Activated CD4-positive, alpha-beta memory T cell treated with anti-CD3 and anti-CD28 coated beads, Interleukin-2, amount 10 ng/mL, durations not matched to agents 7 days and 5 days (primary cell): ENCODE measurements at places on chromosomes 12 and 14.

GRCh38 chr14:90691627-90692026 is 124.6 kb downstream of the TTC7B start:
- no peak overlapping the region for H3K4me3 ChIP-seq
- H3K36me3 ChIP-seq, result no peaks in the 10 kb centered on the region
- no peak for DNase-seq
- no peak overlapping the region for H3K27ac ChIP-seq

DNA sequence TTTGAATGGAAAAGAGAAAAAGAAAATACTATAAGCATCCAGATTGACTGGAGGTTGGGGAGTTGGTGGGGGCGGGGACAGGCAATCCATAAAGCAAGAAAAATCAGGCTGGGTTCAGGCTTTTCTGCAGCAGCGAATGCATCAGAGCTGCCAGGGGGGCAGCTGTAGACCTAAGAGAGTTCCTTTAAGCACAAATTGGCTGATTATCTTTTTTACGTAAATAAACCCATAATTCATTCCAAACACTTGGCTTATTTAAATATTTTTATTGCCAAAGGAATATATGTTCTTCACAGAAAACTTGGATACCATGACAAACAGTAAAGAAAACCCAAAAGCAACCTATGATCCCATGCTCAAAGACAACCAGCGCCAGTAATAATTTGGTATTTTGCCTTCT is 10.2 kb downstream of the BDKRB2 start:
- H3K27ac ChIP-seq, result no peak overlapping the region
- no peaks in the 10 kb centered on the region for H3K36me3 ChIP-seq
- H3K4me1 ChIP-seq, result no peaks in the 10 kb centered on the region
- DNase-seq, result no peak
- no peak overlapping the region for H3K4me3 ChIP-seq
- no peaks in the 10 kb centered on the region for H3K27me3 ChIP-seq

GRCh38 chr12:6104027-6104426 is 20.4 kb downstream of the VWF start:
- H3K27ac ChIP-seq, result no peak overlapping the region
- H3K4me1 ChIP-seq, result no peaks in the 10 kb centered on the region
- H3K27me3 ChIP-seq, result peaks cover 1% of the 10 kb centered on the region
- DNase-seq, result no peak
- no peak overlapping the region for H3K4me3 ChIP-seq

GRCh38 chr12:38515912-38516311 is 199.3 kb downstream of the ALG10B start:
- no peaks in the 10 kb centered on the region for H3K27me3 ChIP-seq
- H3K36me3 ChIP-seq, result no peaks in the 10 kb centered on the region
- no peak overlapping the region for H3K4me3 ChIP-seq
- H3K4me1 ChIP-seq, result no peaks in the 10 kb centered on the region

DNA sequence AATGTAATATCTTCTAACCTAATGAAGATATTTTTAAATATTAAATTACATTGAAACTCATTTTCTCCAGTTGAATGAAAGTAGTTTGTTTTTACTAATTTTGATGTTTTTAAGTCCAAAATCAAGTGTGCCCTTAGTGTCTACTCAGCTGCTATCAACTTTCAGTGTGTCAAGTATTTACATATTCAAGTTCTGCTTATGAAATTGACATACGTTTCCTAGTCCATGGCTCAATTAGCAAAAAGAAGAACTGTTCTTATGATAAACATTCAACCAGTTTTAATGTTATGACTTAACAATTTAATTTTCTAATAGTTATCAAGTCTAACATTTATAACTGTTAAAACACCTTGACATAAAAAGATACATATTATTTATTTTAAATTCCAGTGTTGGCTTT is 137.1 kb downstream of the DUSP6 start:
- H3K4me3 ChIP-seq, result no peak overlapping the region
- no peak for DNase-seq
- H3K27me3 ChIP-seq, result no peaks in the 10 kb centered on the region
- H3K4me1 ChIP-seq, result peaks cover 18% of the 10 kb centered on the region
